Hematopoietic multipotent progenitor cell treated with erythropoietin and hydrocortisone succinate and interleukin-3 and kit ligand, for 4 days (in vitro differentiated cells): ENCODE measurements at places on chromosomes 13 and 19.

GRCh38 chr13:112248862-112249592 is 127.1 kb upstream of the SPACA7 start:
- no peak for DNase-seq

DNA sequence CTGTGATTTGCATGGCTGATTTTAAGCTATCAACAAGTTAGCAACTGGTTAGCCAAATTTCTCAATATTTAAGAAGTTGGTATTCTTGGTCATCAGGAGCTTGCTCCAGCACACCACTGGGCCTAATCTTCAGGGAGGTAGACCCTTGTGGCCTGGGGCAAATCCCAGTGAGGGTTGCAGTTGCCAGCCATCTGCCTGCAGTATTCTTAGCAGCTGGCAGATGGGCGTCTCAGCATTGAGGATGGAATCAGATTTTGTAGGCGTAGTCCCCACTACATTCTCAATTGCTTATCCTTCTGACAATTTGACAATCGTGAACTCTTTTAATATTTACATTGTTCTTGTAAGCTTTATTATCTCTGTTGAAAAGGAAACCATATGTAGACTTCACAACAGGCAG is 1266.2 kb downstream of the SLITRK5 start:
- no peak for DNase-seq

- DNase-seq = no peak
Observed at GRCh38 chr19:31718898-31719297, 369.7 kb upstream of the TSHZ3 start.

- DNase-seq = no peak
Observed at GRCh38 chr19:55398200-55398925, 9.2 kb downstream of the UBE2S start.

DNA sequence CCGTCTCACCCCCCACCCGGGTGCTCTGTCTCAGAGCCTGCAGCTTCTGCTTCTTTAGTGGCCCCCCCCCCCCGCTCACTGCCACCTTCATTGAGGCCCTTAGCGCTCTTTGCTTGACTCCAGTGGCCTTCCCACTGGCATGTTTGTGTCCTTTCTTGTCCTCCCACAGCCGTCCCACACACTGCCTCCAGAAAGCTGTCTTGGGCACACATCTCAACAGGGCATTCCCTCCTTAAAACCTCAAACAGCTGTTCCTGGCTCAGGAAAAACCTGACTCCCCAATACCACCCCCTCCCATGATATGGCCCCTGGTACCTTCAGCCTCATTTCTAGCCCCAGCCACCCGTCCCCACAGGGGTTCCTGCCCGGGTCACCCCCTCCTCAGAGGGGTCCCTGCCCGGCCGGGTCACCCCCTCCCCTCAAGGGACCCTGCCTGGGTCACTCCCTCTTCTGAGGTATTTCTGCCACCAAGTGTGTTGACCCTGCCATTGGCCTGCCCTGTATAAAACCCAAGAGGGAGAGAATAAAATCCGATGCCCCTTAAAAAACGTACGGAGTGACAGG is 8.9 kb downstream of the B3GLCT start:
- no peak for DNase-seq

DNA sequence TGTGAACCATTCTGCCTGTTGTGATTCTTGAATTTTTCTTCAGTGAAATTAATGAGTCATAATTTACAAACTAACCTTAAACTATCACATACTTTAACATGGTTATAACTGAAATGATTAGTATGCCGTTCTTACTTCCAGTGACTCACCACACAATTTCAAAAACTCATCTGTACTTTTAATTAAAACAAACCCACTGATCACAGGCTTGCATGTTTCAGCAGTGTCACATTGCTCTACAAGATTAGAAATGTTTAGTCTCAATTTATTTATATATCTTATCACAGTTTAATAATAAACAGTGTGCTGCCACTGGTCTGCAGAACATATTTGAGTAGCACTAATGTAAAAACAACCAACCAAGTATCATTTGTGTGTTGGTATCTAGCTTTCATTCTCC is 2227.9 kb upstream of the PCDH20 start:
- no peak for DNase-seq

DNA sequence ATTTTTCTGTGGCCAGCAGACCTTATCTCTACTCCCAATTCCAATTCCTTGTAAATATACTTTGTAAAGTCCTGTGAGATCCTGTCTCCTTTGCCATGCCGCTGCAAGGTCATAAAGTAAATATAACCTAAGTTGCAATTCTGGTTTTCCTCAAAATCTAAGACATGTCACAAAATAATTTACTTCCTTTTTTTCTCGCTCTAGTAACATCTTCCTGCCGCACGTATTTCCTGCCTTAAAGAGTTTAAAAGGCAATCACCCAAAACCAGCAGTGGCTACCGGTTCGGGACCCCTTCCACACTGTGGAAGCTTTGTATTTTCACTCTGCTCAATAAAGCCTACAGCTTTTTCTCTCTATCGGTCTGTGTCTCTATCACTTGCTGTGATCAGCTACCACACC is 832.0 kb upstream of the SLITRK5 start:
- peak; percentile 2 for DNase-seq

GRCh38 chr19:15971224-15971780 is 22.5 kb downstream of the OR10H4 start:
- DNase-seq = peak; percentile 44

DNA sequence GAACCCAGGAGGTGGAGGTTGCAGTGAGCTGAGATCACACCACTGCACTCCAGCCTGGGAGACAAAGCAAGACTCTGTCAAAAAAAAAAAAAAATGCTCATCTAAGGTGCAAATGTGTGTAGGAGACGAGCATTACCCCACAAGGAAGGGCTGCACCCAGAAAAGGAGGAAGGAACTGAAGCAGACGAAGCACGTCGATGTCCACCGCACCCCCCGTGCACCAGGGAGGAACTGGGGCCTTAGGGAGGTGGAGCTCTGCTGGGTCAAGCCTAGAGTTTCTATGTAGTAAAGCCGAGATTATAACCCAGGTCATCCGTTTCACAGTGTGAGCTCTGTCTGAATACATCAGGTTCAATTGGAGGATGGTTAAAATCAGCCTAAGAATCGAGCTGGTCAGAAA is 1.1 kb downstream of the VSTM1 start:
- peak; percentile 24 for DNase-seq

DNA sequence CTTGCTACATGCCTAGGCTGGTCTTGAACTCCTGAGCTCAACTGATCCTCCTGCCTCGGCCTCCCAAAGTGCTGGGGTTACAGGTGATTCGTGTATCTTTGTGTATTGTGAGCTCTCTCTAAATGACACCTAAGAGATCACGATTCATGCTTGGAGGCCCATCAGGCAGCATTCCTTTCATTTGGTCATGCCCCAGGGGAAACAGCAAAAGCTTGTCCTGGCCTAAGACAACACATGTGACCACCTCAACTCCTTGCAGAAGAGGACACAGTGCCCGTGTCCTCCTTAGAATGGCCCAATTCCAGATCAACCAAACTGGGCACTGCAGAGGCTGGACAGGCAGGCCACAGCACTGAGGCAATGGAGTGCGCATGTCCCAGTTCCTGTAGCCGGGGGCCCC is 32.5 kb downstream of the ZC3H4 start:
- no peak for DNase-seq

DNA sequence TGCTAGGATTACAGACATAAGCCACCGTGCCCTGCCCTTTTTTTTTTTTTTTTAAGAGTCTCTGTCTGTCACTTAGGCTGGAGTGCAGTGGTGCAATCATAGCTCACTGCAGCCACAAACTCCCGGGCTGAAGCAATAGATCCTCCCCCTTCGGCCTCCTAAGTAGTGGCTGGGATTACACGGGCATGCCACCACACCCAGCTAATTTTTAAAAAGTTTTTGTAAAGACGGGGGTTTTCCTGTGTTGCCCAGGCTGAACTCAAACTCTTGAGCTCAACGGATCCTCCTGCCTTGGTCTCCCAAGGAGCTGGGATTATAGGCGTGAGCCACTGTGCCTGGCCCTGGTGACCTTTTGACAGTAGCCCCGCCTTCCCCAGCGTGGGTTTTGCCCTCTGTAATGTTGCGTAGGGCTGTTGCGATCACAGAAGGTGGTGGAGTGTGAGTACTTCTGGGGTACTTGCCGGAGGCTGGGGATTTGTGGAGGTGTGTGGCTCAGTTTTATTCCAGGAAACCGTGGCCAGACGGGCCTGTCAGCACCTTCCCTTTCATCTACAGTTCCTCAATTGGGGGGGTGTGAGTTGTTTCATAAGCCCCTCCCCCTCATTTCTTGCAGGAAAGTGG is 11.6 kb upstream of the RETN start:
- DNase-seq = peak; percentile 72

- no peak for DNase-seq
Observed at GRCh38 chr13:35614666-35615065, 138.2 kb upstream of the MAB21L1 start.
